CD4-positive, alpha-beta T cell treated with Interleukin-12 subunit alpha and Interleukin-12 subunit beta, for 1 hour (primary cell): ENCODE measurements at places on chromosomes 3 and 15.

DNA sequence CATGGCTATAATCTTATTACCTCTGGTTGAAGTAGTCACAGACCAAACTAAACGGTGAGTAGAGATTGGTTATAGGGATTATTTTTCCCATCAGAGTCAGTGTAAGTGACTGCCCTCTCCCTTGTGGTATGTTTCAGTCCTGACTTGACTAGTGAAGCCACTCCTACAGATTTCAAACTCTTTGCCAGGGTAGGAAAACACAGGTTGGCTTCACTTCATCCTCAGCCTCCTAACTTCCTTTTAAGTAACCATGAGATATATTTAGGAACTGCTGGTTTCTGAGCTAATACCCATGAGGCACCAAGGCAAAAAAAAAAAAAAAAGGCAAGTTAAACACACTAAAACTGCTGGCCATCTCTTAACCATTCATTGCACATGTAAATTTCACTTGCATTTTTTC lies 349.2 kb upstream of the MCTP2 start:
- no peak for DNase-seq

GRCh38 chr15:40906991-40907802 lies 12.9 kb downstream of the VPS18 start:
- peak; percentile 70 for DNase-seq

GRCh38 chr3:169545606-169546005 lies 117.9 kb downstream of the MECOM start:
- DNase-seq: no peak

DNA sequence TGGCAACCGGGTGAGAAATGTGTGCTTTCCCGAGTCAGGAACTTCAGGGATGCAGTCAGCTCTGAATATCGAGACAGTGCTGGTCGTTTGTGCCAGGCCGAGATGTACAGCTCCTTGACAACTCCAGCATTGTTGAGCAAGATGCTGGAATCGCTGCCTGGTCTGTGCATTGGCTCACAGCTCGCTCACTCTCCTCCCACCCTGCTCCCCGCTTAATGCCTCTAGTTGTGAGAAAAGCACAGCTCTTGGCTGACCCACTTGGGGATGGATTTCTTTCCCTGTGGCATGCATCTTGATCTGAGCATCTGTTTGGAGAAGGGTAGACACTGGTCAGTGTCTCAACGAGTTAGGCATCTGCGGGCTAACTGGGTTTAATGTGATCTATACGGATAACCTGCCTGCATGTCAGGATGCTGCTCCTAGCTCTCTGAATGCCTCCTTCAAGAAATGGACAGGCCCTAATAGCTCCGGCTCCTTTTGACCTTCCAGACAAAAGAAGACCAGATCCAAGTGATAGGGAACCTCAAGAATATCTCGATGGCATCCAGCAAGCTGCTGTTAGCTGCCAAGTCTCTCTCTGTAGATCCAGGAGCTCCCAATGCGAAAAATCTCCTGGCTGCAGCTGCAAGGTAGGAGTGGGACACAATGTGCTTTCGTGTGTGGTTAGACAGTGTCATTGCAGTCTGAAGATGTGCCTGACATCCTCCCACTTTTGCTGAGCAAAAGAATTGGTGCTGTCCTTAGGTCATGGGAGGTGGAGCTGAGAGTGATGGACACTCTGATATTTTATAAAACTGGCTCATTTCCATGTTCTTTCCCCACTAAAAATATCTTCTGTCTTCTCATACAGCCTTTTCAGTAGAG lies 302.2 kb upstream of the TPM1 start:
- DNase-seq: no peak

- no peak for DNase-seq
These were observed 6.9 kb upstream of the TBC1D21 start for GRCh38 chr15:73866481-73866880.

DNA sequence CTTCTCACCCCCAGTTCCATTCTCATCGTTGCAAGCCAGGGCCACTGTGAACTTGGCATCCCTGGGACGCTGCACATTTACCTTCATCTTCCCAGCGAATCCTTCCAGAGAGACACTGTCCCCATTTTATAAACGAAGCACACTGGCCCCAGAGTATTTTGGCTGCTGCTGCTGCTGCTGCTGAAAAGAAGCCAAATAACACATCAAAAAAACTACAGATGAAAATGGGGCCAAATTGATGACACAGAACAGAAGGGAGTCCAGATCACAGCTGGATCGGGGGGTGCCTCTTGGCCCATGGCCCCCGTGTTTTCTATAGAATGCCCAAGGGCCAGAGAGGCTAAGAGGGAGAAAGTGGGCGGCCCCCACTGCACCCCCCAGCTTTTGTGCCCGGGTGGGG lies 221.0 kb upstream of the IGF1R start:
- DNase-seq: no peak

DNA sequence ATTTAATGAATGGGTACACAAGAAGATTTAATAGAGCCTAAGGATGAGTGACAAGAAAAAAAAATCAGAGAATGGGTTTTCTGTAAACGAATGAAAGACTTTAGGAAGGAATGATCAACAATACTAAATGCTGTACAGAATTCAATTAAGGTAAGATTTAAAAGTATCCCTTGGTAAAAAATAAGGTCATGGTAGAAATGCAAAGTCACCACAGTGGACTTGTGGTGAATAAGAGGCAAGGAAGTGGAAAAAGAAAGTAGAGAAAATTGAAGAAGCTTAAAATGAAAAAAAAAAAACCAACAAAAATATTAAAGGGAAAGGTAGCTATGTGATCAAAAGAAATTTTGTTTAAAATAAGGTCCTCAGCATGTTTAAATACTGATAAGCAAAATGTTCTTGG lies 82.4 kb downstream of the PLSCR2 start:
- DNase-seq: no peak

- no peak for DNase-seq
These were observed 26.3 kb downstream of the CCNL1 start for GRCh38 chr3:157133434-157134320.

DNA sequence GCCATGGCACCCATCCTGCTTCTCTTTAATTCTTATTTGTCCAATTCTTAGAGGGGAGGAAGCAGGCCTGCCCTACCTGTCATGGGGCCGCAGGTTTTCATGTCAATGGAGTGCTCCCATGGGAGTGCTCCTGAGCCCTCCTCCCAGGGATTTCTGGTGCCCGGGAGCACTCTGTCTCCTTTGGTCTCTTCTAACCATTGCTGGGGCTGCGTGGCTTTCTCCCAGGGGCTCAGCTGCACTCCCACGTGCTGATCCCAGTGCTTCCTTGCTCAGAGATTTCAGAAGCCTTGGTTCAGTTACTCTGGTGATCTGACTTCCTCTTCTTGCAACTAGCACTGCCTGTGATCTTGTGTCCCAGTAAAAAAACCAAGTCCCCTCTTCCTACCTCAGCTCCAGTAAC lies 68.0 kb upstream of the ARL8B start:
- DNase-seq: no peak

DNA sequence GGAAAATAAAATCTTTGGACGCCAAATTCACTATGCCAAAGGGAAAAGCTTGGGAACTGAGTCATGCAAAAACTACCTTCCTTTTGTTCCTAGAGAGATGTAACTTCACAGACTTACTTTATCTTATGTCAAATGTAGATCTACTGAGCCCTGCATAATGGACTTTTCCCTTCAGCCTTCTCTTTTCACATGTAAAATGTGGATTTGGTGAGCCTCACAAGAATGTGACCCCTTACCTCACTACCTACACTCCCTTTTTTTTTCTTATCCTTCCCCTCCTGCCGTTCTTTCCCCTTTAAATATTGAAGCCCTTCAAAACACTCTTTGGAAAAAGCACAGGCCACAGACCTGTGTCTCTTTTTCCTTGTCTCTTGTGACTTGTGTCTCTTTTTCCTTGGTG lies 14.0 kb upstream of the PCCB start:
- no peak for DNase-seq

- no peak for DNase-seq
These were observed 237.7 kb upstream of the AZI2 start for GRCh38 chr3:28586325-28586724.

DNA sequence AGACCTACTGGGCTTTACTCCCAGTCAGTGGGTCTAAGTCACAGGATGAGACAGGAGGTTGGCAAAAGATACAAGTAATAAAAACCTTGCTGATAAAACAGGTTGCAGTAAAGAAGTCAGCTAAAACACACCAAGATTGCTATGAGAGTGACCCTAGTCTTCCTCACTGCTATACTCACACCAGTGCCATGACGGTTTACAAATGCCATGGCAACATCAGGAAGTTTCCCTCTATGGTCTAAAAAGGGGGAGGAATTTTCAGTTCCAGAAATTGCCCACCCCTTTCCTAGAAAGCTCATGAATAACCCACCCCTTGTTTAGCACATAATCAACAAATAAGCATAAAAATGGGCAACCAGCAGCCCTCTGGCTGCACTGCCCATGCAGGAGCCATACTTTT lies 966.7 kb upstream of the ROBO1 start:
- no peak for DNase-seq

- no peak for DNase-seq
These were observed 98.6 kb downstream of the MYRIP start for GRCh38 chr3:39907981-39908380.

- peak; percentile 26 for DNase-seq
These were observed 1.2 kb upstream of the EIF3J start for GRCh38 chr15:44535523-44536301.

- DNase-seq: no peak
These were observed 101.3 kb downstream of the WDR76 start for GRCh38 chr15:43928152-43928551.

- DNase-seq: peak; percentile 18
These were observed 58.0 kb downstream of the CGGBP1 start for GRCh38 chr3:88000853-88001252.

- no peak for DNase-seq
These were observed 56.7 kb upstream of the CMTM8 start for GRCh38 chr3:32181796-32182195.

GRCh38 chr3:53818221-53819162 lies 27.7 kb downstream of the CHDH start:
- no peak for DNase-seq
